Left renal pelvis (tissue), 4 donors: ENCODE measurements at places on chromosomes 16 and 17. TPM values are rescaled to one million over a fixed set of nuclear protein-coding genes. Genes with fewer than 3 reads are reported as not detected.

GRCh38 chr17:27797390-27798091, 2.8 kb downstream of the NOS2 start:
- no peak for DNase-seq

IFI35 gene
- polyA plus RNA-seq = 10.6 TPM

- no peak for DNase-seq
Observed at GRCh38 chr16:89909777-89910716, 8.6 kb upstream of the MC1R start.

DNA sequence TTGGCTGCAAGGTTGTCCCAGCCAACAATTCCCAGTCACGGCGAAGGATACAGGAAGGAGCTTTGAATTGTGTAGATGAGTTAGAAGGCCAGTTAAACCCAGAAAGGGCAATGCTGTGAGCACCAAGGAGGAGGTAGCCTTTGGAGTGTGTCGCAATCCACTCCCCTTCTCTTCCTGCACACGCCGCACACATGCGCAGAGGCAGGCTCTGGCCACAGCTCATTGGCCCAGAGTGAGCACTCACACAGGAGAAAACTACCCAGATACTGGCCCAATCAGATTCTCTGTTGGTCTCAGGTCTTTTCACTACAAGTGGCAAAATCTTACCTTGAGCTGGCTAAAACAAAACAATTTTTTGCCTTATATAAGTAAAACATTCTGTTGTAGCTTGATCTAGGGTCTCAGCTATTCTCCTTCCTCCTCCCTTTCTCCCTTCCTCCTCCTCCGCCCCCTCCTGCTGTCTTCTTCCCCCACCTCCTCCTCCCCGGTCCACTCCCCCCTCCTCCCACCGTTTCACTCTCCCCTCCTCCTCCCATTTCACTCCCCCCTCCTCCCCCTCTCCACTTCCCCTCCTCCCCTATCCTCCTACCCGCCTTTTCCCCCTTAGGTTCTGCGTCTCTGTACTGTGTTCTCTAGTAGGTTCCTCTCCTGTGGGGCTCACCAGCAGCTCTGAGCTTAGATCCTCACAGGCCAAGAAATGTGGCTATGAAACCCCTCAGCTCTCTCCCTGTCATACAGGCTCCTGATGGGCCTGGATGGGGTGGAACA, 344.9 kb downstream of the CPPED1 start:
- DNase-seq = no peak

KRT15 gene
- polyA plus RNA-seq = 1.4 TPM

CDH1 gene
- 101 TPM for polyA plus RNA-seq

COPRS gene
- polyA plus RNA-seq = 45.7 TPM

DNA sequence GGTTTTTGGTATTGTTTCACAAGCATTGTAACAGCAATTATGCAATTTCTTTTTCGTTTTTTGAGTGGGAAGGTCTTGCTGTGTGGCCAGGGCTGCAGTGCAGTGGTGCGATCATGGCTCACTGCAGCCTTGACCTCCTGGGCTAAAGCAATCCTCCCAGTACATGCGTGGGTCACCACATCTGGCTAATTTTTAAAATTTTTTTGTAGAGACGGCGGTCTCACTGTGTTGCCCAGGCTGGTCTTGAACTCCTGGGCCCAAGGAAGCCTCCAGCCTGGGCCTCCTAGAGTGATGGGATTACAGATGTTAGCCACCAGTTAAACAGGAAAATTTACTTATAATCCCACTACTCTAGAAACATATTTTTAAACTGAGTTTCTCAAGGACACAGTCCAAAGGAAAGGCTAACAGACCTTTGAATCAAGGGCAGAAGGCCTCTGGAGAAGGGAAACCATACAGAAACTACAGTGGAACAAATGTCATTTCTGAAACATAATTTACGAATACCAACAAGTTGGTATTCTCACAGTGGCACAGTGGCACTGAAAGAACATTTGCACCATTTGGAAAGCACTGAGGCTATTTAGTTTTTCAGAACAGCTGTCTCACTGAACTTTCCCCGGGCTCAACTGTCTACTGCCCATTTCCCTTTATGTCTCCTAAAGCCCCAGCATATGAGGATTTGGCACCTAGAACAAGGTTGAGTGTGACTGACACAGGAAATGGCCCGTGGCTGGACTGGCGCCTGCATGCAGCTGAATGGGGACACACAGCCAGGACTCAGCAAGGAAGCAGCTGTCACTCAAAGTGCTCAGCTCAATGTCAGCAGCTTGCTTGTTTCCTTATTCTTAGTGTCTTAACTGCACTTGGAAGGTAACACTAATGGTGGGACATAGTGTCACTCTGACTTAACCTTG, 2.8 kb upstream of the PRKAR1A start:
- no peak for DNase-seq

- DNase-seq = no peak
Observed at GRCh38 chr16:31043352-31043751, 10.0 kb downstream of the STX4 start.

ZNF747 gene
- polyA plus RNA-seq = 10.6 TPM

PRSS33 gene
- polyA plus RNA-seq = 0.20 TPM

GAA gene
- polyA plus RNA-seq = 46.0 TPM

DNA sequence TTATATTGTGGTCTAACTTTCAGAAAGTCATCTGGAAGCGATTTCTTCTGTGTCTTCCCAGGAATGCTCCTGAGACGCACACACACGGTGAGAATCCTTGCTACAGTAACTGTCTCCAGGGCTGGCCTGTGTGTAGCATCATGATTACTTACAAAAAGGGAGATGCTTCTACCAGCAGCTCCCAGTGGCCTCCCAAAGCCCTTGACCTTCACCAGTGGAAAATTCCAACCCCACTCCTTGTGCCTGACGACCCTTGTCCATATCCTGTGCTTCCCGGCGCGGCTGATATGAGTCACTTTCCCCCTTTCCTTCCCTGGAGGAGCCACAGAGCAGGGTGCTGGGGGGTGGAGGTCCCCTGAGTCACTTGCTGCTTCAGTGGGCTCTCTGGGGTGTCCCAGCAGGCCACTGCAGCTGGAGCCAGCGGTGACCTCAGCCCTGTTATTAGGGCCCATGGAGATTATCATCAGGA, 22.1 kb upstream of the NAT9 start:
- no peak for DNase-seq

DNA sequence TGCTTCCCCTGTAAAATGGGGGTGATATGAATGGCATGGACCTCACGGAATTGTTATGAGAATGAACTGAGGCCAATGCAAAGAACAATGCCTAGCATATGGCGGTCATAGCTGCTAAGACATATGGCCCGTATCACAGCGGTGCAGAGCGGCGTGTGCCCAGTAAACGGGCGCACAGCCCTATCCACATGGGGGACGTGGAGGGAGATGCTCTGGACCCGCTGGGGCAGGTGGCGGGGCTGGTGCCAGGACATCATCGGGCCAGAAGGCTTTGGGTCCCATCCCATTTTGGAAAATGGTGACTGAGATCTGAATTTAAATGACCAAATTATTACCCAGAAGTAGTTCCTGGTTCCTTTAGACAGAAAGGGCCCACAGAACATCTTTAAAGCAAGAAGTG, 18.5 kb upstream of the CPSF4L start:
- no peak for DNase-seq

GRCh38 chr17:31663576-31663975, 195.5 kb downstream of the COPRS start:
- DNase-seq = no peak

DNA sequence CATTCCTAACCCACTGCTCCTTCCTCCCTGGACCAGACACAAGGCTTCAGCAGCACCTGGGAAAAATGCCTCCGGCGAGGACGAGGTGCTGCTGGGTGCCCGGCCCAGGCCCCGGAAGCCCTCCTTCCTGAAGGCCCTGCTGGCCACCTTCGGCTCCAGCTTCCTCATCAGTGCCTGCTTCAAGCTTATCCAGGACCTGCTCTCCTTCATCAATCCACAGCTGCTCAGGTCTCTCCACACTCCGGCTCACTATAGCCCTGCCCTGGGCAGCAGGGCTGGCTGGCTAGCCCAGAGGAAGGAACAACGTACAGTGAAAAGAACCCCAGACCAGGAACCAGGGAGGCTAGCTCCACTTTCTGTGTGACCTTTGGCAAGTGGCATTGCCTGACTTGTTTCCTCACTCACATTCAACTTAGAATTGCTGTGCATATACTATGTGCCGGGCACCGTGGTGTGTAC, 26.2 kb downstream of the ABCC3 start:
- DNase-seq = no peak

- DNase-seq = no peak
Observed at GRCh38 chr17:33976831-33977230, 278.3 kb upstream of the CCL2 start.

- no peak for DNase-seq
Observed at GRCh38 chr16:86121374-86122010, 222.5 kb downstream of the IRF8 start.

GRCh38 chr17:81391936-81392908, 3.0 kb upstream of the BAHCC1 start:
- DNase-seq = no peak

SEZ6 gene
- 1.3 TPM for polyA plus RNA-seq

GRCh38 chr17:51598824-51599223, 338.5 kb downstream of the UTP18 start:
- no peak for DNase-seq

ZG16 gene
- not detected for polyA plus RNA-seq

TMIGD1 gene
- not detected for polyA plus RNA-seq

DNA sequence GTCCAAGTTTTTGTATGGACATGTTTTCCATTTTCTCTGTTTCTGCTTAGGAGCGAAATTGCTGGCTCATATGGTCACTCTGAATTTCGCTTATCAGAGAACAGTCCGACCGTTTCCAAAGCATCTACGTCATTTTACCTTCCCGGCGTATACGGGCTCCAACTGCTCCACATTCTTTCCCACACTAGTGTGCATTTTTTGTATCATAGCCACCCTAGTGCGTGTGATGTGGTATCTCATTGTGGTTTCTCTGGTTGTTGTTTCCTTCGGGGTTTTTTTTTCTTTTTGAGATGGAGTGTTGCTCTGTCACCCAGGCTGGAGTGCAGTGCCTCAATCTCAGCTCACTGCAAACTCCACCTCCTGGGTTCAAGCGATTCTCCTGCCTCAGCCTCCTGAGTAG, 31.0 kb upstream of the BHLHA9 start:
- no peak for DNase-seq

- DNase-seq = no peak
Observed at GRCh38 chr17:77385750-77386501, 245.2 kb downstream of the SEC14L1 start.

DNA sequence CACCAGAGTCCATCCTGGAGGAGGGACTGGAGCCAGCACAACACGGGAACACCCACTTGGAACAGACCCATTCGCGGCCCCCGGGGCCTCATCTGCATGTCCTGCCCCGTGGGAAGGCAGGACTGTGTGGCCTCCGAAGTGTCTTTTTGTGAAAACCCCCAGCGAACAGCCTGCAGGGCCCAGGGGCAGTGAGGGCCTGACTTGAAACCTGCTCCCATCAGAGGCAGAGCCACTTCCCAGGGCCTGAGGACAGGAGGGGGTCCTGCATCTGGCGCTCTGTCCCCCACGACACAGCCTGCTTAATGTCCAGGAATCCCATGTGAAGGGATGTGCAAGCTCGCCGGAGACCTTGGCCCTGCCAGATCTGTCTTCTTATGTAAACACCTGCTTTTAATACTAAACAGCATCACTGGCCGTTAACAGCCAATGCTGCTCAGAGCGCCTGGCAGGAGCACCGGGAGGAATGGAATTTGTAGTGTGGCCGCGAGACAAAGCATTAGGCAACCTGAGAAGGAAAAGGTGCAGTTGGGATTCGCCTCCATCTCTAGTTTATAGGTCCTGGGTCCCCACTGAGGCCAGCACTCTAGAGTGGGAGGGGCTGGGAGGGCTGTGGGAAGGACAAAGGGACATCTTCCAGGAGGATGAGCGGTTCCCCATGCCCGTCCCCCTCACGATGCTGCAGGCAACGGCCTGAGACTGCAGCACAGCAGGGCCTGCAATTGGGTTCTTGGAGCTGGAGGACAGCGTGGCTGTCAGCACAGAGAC, 9.6 kb upstream of the EVPL start:
- no peak for DNase-seq

- no peak for DNase-seq
Observed at GRCh38 chr17:1577583-1578013, 15.0 kb upstream of the PITPNA start.

DNA sequence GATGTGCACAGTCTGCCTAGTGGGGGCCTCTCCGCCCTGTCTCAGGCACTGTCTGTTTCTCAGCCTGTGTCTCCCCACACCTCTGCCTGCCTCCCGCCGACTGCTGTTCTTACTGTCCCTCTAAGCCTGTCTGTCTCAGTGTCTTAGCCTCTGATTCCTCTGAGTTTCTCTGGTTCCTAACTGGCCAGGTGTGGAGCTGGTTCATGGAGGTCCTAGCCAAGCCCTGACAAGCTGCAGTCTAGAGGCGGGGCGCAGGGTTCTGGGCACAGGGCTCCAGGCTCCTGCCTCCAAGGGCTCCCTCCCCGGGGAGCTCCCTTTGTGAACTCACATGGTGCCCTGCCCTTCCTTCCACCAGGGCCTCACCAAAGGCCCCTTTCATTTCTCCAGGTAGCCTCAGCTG, 19.4 kb downstream of the C17orf100 start:
- no peak for DNase-seq

DNA sequence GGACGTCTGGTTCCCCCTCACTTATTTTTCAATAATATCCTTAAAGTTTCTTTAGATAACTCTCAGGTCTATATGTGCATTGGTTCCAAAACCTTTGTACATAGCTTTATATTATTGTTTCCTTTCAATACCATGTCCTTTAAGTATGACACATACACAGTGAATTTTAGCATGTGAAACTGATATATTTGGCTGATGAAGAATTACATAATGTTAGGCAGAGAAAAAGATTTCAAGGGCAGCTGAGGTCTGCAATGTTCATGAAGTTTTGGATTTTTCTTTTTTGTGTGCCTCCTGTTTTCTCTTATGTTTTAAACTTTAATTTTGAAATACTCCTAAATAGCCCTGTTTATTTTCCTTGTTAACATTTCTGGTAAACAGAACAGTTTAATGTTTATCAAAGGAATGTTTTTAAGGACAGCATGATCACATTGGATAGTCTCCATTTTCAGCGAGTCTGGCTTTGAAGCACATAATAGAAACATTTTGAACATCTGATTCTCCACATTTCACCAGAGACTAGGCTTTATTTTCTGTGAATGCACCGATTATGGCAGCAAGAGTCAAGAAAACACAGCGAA, 32.9 kb upstream of the FBXO47 start:
- no peak for DNase-seq

PLA2G10 gene
- polyA plus RNA-seq = 0.14 TPM

- DNase-seq = no peak
Observed at GRCh38 chr16:51807551-51807950, 656.5 kb upstream of the SALL1 start.

GRCh38 chr16:67942200-67942509, 1.8 kb downstream of the LCAT start:
- DNase-seq = no peak

GRCh38 chr17:48484256-48484655, 46.6 kb downstream of the HOXB1 start:
- no peak for DNase-seq

NDRG4 gene
- 9.9 TPM for polyA plus RNA-seq

- DNase-seq = no peak
Observed at GRCh38 chr17:62611292-62611691, 16.2 kb upstream of the MRC2 start.

GRCh38 chr16:16169615-16170014, 53.7 kb downstream of the ABCC6 start:
- no peak for DNase-seq

GRCh38 chr16:2775131-2775716, 1.9 kb downstream of the ELOB start:
- no peak for DNase-seq

- DNase-seq = no peak
Observed at GRCh38 chr16:58299757-58300349, 5.0 kb upstream of the PRSS54 start.

KRTAP9-8 gene
- not detected for polyA plus RNA-seq

MT1E gene
- polyA plus RNA-seq = 20.0 TPM

GRCh38 chr16:27824006-27824405, 239.5 kb downstream of the GSG1L start:
- DNase-seq = no peak

TP53TG3 gene
- not detected for polyA plus RNA-seq
